Activated CD8-positive, alpha-beta memory T cell treated with anti-CD3 and anti-CD28 coated beads for 24 hours (primary cell): ENCODE measurements at places on chromosomes 2 and 18.
A peak's percentile ranks its signal among the peaks of the same experiment; 100 is the strongest.

DNA sequence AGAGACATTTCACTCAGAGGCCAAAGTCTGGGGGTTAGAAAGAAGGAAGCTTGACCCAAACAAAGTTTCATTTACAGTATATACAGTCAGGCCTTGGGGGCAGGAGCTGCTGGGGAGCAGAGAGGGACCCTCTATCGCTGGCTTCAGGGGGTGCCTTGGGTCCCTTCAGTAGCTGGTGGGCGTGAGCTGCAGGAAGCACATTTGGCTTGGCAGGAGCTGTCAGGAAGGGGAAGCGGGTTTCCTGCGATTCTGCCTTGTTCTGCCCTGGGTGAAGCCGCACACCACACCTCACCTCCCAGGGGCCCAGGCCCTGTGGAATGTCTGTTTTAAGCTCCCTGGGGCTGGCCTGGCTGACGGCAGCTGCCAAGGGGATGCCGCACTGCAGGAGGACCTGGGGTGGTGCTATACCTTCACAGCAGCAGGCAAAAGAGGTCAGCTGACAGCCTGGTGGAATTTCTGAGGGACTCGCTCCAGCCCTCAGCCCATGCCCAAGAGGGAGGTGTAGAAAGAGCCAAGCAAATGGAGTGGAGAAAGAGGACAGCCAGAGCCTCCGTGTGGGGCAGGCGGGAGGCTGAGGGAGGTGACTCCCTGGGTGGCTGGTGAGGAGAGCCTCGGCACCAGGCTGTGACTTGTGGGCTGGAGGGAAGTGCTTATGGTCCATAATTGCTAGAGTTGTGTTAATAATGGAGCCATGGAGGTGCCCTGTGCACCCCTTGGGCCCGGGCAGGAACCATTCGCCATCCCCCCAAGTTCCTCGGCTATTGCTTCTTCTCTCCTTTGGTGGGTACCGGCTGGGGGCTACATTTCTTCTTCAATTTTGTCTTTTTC is 43.9 kb downstream of the PSD4 start:
- no peak for DNase-seq

GRCh38 chr2:216665717-216666116 is 29.6 kb downstream of the IGFBP5 start:
- DNase-seq = no peak

DNA sequence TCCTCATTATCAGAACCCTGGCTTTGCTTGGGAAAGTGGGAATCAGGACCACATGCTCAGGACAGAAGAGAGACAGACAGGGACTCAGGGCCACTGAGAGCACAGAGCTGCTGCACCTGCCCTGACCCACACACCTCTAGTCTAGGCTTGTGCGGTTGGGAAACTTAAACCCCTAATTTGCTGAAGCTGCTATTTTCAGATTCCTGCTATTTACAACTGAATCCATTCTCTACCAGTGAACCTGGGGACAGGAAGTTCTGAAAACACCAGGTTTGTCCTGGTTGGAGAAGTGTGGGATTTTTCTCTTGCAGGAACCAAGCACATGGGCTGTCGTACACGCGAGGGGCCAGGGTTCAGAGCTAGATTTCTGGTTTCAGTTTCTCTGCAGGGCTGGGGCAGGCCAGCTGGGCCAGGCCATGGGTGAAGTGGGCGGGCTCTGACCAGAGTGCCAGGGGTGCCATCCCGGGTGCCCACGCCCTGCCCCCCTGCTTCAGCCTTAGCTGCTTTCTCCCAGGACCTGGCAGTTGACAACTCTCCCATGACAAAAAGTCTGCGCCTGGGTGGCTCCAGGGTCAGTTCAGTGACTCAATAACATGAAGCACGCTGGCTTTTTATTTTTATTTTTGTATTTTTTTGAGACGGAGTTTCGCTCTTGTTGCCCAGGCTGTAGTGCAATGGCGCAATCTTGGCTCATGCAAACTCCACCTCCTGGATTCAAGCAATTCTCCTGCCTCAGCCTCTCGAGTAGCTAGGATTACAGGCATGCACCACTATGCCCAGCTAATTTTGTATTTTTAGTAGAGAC is 51.3 kb upstream of the SLC1A4 start:
- DNase-seq = no peak

- no peak for DNase-seq
Measured at GRCh38 chr2:35298493-35298892, 1057.1 kb upstream of the CRIM1 start.

- DNase-seq = no peak
Measured at GRCh38 chr18:53360501-53361443, 863.7 kb downstream of the MBD2 start.

DNA sequence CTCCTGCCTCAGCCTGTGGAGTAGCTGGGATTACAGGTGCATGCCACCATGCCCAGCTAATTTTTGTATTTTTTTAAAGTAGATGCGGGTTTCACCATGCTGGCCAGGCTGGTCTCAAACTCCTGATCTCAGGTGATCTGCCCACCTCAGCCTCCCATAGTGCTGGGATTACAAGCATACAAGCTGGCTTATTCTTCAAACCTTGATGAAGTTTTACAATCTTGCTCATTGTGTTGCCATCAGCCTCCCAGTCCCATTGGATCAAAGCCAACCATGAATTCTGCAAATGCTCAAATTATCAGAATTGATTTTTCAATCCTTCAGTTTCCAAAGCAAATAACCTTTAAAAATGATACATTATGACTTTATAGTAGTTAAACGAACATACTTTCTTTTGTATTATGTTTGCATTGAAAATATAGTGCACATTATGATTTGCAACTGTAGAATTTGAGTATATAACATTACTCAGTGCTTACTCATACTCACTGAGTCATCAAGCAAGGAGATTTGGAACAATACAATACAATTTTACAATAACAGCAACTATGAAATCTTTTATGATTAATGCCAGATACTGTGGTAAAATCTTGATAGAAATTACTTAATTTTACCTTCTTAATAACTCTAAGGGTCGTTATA is 1491.9 kb upstream of the CELF4 start:
- DNase-seq = no peak

GRCh38 chr18:12278741-12279682 is 24.9 kb downstream of the CIDEA start:
- DNase-seq = no peak

DNA sequence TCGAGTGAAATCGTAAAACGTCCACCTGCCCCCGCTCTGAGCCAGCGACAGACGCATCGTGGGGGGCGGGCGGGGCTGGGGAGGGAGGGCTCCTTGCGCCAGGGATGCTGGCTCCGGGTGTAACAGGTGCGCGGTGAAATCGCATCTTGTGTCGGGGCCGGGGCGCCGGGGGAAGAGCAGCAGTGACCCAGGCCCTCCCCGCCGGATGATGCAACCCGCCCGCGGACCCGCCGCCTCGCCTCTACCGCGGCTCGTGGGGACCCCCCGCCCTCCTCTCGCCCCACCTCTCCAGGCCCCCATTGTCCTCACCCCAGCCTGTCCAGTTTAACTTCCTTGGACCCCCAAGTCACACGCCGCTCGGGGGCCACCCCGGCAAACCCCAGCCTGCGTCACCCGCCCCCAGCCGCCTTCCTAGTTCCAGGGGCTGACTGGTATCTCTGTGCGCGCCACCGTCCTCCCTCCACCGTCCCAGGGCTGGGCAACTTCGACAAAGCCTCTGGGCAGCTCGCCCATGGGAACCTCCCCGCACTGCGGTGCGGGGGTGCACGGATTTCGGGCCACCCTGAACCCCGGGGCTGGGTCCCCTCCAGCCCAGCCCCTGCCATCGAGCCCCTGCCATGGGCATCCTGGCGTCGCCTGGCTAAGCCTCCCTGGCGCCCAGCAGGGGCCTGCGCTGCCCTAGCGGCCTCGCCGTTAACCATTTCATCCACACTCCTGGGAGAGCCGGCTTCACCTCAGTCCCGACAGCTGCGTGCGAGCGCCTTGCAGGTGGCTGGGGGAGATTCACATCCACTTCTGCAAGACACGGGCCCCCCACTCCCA is 799 bp upstream of the KIF1A start:
- DNase-seq = peak; percentile 73

DNA sequence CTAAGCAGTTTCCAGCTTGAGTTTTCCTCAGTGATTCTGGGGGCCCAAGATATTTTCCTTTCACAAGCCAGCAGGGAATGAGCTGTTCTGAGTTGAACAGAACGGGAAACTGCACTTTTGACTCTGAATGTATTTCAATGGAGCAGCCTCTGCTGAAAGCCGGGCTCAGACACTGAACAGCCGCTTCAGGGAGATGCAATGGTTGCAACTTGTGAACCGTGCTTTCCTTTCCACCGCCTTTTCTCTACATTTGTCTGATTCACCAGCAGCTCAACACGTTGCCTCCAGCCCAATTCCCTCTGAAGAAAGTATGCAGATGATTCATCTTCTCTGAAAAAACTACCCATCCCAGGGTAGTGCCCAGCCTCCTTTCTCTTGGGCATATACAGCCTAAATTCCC is 119.3 kb upstream of the PKDCC start:
- no peak for DNase-seq
